Fibroblast of skin of right biceps (primary cell): ENCODE measurements at places on chromosomes 1 and 21.
A peak's percentile ranks its signal among the peaks of the same experiment; 100 is the strongest.

- no peak for DNase-seq
These were observed 1.6 kb downstream of the SLC19A2 start for GRCh38 chr1:169484101-169484500.

DNA sequence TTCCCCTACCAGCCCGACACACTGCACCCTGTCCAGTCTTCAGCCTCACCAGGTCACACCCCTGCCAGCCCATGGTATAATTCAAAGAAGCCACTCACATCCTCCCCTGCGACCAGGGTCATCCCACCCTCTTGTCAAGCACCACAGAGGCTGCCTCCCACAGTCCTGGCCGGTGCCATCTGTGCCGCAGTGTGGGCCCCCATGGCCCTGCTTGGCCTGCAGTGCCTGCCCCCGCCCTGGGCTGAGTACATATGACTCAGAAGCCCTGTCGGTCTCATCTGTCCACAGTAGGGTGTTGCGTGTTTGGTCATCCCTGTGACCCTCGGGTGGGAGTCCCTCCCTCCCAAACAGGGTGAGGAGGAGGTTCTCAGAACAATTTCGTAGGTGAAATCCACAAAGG, 190.8 kb upstream of the AJAP1 start:
- no peak for DNase-seq

- no peak for DNase-seq
These were observed 165.8 kb downstream of the ZBTB18 start for GRCh38 chr1:244216836-244217235.

DNA sequence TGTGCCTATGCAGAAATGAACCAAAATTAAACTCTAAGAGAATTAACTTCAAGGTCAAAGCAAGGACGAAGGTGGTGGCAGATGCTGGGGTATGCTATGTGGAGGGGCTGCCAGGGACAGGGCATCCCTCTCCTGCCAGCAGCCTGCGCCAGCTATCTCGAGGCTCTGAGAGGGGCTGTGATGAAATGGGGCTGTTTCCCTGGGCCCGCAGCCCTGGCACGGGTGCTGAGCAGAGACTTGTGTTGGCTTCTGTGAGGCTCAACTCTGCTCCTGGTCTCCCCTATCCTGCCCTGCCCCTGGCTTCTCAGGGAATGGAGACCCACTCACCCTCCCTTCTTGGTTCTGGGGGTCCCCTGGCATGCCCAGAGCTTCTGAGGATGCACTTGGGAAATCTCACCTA, 41.9 kb upstream of the TIAM1 start:
- no peak for DNase-seq

DNA sequence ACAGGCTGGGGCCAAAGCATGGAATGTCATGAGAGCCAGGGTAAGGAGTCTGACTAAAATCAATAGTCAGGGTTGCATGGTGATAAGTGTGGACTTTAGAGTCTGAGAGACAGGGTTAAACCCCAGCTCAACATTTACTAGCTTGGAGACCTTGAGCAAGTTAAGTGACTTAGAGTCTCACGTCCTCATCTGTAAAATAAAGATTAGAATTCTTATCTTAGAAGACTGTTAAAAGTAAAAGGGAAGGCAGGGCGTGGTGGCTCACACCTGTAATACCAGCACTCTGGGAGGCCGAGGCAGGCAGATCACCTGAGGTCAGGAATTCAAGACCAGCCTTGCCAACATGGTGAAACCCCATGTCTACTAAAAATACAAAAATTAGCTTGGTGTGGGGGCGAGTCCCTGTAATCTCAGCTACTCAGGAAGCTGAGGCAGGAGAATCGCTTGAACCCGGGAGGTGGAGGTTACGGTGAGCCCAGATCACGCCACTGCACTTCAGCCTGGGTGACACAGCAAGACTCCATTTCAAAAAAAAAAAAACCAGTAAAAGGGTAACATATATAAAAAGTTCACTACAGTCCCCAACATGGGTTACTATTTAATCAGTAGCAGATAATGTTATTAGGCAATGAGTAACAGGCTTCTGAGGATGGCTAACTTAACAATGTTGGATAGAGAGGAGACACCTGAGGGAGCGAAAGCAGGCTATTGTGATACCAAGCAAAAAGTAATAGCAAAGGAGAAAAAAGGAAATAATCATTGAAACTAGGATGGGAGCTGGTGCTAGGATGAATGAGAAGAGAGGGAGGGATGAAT, 20.8 kb downstream of the TMCO1 start:
- no peak for DNase-seq

DNA sequence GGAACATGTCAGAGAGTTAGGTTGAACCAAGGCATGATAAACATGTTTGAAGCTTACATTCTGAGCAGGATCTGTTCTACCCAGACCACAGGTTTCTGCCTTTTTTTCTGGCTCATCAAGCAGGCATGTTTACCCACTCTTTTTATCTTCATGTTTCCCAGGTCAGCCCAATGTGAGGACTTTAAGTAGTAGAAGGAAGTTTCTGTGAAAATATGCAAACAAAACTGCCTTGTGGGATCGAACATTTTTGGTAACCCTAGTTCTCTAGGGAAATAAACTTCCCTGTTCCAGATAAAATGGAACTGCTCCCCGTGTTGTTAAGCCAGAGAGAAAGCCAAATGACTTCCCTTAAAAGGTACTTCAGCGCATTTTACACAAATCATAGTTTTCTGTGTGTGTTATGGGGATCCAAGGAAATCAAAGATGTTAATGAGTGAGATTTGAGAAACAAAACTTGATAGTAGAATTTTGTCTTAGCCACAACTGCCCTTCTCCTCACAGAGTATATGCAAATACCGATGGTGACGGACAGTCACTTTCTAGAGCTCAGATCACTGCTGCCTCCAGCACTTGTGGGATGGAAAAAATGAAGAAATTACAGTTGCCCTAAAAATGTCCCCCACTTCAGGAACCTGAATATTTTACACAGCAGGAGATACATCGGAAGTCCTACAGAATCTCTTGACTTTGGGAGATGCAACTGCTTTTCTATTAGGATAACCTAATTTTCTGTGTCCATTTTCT, 765 bp upstream of the HIPK1 start:
- peak; percentile 11 for DNase-seq

- DNase-seq = no peak
These were observed 22.2 kb upstream of the MYOC start for GRCh38 chr1:171674431-171675405.

- no peak for DNase-seq
These were observed 40.1 kb upstream of the PLEKHO1 start for GRCh38 chr1:150109586-150109985.

DNA sequence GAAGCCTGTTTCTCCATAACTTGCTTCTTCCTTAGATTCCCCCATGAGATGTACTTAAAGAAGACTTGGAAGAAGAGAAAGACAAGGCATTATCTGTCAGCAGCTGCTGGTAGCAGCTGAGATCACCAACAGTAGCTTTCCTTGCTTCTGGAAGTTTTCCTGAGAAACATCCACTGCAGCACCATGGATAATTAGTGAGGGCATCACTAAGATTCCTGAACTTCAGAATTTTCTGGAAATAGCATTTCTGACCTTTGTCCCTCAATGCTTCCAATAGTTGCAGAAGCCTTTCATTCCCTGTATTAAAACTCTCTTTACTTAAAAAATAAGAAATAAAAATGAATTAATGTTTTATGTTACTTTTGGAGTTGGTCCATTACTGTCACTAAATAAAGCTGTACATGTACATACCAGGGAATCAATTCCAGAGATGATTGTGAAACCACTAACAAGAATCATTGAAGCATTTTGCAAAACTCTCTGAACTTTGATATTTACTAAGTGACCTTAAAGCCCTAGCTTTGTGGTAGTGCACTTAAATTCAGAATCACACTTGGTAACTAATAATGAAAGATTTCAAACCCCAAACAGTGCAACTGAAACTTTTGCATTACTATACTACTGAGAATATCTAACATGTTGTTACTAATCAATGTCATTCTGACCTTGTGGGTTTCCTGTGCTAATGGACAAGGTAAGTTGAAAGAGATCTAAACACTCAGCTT, at the start of gene CFHR4:
Gene CFHR4, plus strand, starts transcription at position 538 of the 725 bp plus-strand sequence. Its CDS starts 99 bp downstream, at position 637.
- DNase-seq = no peak

DNA sequence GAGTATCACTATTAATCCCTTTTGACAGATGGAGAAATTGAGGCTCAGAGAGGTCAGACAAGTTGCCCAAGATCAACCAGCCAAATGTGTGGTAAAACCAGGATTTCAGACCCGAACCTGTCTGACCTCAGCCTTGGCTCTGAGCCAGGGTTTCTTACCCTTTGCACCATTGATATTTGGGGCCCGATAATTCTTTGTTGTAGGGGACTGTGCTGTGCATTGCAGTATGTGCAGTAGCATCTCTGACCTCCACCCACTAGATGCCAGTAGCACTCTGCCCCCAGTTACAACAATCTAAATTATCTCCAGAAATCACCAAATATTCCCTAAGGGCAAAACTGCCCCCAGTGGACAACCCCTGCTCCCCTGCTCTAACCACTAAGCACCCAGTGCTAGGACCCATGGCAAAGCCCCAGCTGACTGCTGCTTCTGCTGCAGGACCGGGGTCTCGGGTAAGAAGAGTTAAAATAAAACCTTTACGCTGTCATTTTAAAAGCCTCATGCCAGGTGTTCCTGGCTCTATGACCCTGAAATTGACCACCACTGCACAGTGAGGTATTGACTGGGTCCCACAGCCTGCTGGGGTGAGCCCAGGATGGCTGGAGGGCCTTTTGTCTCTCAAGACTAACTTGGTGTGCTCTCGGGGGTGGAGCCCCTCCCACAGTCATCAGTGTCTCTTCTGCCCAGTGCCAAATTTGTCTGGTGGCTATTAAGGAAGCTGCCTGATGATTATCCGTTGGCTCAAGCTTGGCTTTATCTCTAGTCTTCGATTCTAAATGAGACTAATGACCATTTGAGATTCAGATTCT, 5.6 kb upstream of the MAN1C1 start:
- no peak for DNase-seq
